ENCODE measurements at places on chromosomes 2 and 18. TPM values are rescaled to one million over a fixed set of nuclear protein-coding genes. Genes with fewer than 3 reads are reported as not detected.

DNA sequence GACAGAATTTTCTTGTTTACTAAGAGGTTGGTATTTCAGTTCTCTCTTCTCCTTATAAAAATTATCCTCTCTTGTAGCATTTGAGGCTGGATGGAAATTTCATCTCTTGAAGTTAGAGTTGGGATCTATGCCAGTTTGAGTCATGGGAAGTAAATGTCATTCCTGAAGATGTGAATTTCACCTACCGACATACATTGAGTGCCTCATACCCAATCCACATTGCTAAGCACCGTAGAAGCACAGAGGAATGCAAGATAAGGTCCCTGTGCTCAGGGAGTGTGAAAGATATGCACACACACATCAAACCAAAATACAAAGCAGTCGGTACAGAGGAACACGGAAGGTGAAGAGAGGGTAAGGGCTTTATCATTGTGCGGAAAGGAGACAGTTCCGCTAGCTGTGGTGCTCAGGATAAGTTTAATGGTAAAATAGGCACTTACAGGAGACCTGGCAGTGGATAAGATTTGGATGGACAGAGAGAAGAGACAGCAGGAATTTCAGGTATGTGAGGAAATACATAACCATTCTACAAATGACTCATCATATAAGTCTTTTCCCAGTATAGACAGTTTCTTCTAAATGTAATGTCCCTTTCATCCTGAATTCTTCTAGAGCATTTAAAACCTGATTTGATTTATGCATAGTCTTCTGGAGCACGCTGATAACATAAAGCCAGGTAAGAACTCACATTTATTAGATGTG is 205.3 kb upstream of the ST6GAL2 start:
- no peak for DNase-seq
- H3K27ac ChIP-seq = no peak overlapping the region
- H3K27me3 ChIP-seq = peaks cover 6% of the 10 kb centered on the region
- no peak overlapping the region for H3K4me3 ChIP-seq
- H3K36me3 ChIP-seq = no peaks in the 10 kb centered on the region

- H3K4me3 ChIP-seq = no peak overlapping the region
- H3K36me3 ChIP-seq = peaks cover 4% of the 10 kb centered on the region
- DNase-seq = no peak
- H3K4me1 ChIP-seq = no peaks in the 10 kb centered on the region
Observed at GRCh38 chr2:122883849-122884248, 1128.4 kb downstream of the TSN start.

Gene NPAS2
- 8.8 TPM for total RNA-seq

Gene TDRD15
- not detected for total RNA-seq

Data from HFFc6 (cell line).